ENCODE measurements at places on chromosomes 5 and 9. TPM values are rescaled to one million over a fixed set of nuclear protein-coding genes. Genes with fewer than 3 reads are reported as not detected.

GRCh38 chr9:73613092-73613701, 461.5 kb downstream of the ANXA1 start:
- no peaks in the 10 kb centered on the region for H3K4me1 ChIP-seq
- H3K4me3 ChIP-seq, result no peak overlapping the region
- H3K36me3 ChIP-seq, result no peaks in the 10 kb centered on the region
- no peak overlapping the region for H3K27ac ChIP-seq
- no peak for DNase-seq

GRCh38 chr5:81852291-81853029, 101.6 kb upstream of the SSBP2 start:
- H3K27me3 ChIP-seq, result no peaks in the 10 kb centered on the region
- DNase-seq, result no peak
- peak overlapping the region; percentile 94 for H3K4me3 ChIP-seq
- peaks cover 42% of the 10 kb centered on the region for H3K4me1 ChIP-seq
- no peaks in the 10 kb centered on the region for H3K36me3 ChIP-seq

GRCh38 chr5:32981061-32981460, 269.9 kb downstream of the NPR3 start:
- no peak overlapping the region for H3K4me3 ChIP-seq
- H3K27ac ChIP-seq, result no peak overlapping the region
- no peak for DNase-seq
- H3K4me1 ChIP-seq, result no peaks in the 10 kb centered on the region
- H3K36me3 ChIP-seq, result no peaks in the 10 kb centered on the region

The PPP6C gene
- total RNA-seq, result 57.6 TPM

- no peak overlapping the region for H3K4me3 ChIP-seq
- peaks cover 3% of the 10 kb centered on the region for H3K36me3 ChIP-seq
- no peak for DNase-seq
- H3K27ac ChIP-seq, result no peak overlapping the region
Measured at GRCh38 chr5:56358046-56358445, 124.9 kb upstream of the ANKRD55 start.

DNA sequence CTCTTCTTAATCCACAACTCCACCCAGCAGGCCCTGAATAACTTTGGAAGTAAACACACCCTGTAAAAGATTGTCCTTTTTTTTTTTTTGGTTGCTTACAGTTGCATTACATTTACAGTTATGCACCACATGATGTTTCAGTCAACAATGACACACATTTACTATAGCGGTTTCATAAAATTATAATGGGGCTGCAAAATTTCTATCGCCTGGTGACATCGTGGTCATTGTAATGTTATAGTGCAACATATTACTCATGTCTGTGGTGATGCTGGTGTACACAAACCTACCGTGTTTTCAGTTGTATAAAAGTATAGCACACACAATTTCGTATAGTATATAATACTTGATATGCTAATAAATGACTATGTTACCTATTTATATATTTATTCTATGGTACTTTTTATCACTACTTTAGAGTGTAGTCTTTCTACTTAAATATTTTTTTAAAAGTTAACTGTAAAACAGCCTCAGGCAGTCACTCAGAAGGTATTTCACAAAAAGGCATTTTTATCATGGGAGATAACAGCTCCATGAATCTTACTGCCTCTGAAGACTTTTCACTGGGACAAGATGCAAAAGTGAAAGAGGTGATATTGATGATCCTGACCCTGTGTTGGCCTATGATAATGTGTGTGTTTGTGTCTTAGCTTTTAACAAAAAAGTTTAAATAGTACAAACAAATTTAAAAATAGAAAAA, 695.4 kb upstream of the CDH18 start:
- H3K27ac ChIP-seq, result no peak overlapping the region
- no peaks in the 10 kb centered on the region for H3K36me3 ChIP-seq
- no peak for DNase-seq
- no peak overlapping the region for H3K4me3 ChIP-seq
- no peaks in the 10 kb centered on the region for H3K4me1 ChIP-seq

Data from activated CD4-positive, alpha-beta memory T cell treated with anti-CD3 and anti-CD28 coated beads, Interleukin-2, amount 10 ng/mL, durations not matched to agents 7 days and 5 days (primary cell).